ENCODE measurements at places on chromosomes 3 and 15. TPM values are rescaled to one million over a fixed set of nuclear protein-coding genes. Genes with fewer than 3 reads are reported as not detected.

The SLC25A38 gene
- total RNA-seq = 46.1 TPM

The CHST13 gene
- total RNA-seq = not detected

The SLC28A2 gene
- not detected for total RNA-seq

GRCh38 chr15:53454843-53455721 is 304.4 kb downstream of the WDR72 start:
- H3K27ac ChIP-seq = no peak overlapping the region
- H3K36me3 ChIP-seq = no peaks in the 10 kb centered on the region
- H3K4me1 ChIP-seq = no peaks in the 10 kb centered on the region
- no peak overlapping the region for H3K4me3 ChIP-seq
- DNase-seq = no peak

DNA sequence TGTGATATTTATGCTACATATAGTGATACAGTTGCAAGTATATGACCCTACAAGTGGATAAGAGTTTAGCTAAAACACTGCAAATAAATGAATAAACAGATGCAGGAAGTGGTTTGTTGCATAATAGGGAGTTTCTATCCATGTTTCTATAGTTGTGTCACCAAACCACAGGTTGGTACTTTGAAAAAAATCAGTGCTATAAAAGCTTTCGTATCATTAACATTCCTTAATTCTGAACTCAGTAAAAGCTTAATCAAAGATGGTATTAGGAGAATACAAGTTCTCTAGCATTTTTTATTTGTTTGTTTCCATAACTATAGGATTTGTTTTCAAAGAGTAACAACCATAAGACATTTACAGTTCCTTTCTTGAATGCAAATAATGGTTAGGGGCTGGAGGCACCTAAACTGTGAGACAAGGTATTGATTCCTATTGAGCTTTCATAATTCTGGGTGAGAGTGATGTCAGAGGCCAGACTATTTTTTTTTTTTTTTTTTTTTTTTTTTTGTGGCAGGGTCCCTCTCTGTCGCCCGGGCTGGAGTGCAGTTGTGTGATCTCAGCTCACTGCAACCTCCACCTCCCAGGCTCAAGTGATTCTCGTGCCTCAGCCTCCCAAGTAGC is 29.6 kb downstream of the CPOX start:
- H3K36me3 ChIP-seq = peaks cover 9% of the 10 kb centered on the region
- H3K27me3 ChIP-seq = no peaks in the 10 kb centered on the region
- peaks cover 70% of the 10 kb centered on the region for H3K4me1 ChIP-seq
- H3K4me3 ChIP-seq = peak overlapping the region; percentile 89
- DNase-seq = no peak

Measured in activated naive CD8-positive, alpha-beta T cell treated with anti-CD3 and anti-CD28 coated beads, Interleukin-2, amount 10 ng/mL, durations not matched to agents 7 days and 5 days (primary cell).